ENCODE measurements at places on chromosomes 6 and 20. TPM values are rescaled to one million over a fixed set of nuclear protein-coding genes. Genes with fewer than 3 reads are reported as not detected.

DNA sequence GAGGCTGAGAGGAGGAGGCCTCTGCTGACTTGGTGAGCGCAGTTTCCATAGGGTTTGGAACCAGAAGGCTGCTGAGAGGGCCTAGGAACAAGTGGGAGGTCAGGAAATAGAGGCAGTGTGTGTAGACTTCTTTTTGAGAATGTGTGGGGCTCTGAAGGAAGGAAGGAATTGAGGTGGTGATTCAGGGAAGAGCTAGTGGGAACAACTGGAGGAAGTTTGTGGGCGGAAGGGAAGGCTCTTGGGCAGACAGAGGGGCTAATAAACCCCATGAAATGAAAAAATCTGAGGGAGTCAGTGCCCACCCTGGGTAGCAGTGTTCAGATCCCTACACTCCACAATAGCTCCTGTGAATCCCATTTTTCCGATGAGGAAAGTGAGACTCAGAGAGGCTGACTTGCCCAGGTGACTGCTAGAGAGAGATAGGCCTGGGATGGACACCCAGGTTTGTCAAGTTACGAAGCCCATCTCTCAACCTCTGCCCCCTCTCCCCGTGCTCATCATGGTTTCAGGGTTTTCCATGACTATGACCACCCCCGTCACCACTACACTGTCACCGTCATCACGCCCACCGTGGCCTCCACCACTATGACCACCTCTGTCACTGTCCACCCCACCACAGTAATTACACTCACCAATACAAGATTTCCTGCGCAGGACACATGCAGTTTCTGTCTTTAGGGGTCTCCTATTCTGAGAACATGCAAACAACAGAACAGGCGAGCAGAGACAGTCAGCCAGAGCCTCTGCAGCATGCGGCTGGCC lies 106.4 kb downstream of the MRPL14 start:
- DNase-seq, result no peak

Gene THBD
- total RNA-seq, result 46.9 TPM

Gene FKBP5
- 83.1 TPM for total RNA-seq

DNA sequence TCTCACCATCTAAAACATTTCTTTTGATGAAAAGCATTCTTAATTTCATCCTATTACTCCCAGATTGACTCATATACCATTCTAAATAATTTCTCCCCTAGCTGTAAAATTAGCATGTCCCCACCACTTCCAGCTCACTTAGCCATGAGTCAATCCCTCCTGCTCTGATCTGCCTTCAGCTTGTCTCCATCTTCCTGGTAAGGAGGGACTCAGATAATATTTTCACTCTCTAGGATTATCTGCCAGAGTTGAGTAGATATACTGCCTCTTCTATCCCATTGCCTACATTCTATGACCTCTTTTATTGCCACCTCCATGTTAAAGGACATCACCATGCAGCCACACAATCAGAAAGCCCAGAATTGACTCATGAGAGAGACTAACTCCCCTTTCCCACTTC lies 348.8 kb upstream of the POU3F2 start:
- no peak for DNase-seq

GRCh38 chr6:125882243-125882642 lies 74.3 kb upstream of the HINT3 start:
- no peak for DNase-seq

GRCh38 chr6:16344756-16345155 lies 106.4 kb downstream of the GMPR start:
- no peak for DNase-seq

DNA sequence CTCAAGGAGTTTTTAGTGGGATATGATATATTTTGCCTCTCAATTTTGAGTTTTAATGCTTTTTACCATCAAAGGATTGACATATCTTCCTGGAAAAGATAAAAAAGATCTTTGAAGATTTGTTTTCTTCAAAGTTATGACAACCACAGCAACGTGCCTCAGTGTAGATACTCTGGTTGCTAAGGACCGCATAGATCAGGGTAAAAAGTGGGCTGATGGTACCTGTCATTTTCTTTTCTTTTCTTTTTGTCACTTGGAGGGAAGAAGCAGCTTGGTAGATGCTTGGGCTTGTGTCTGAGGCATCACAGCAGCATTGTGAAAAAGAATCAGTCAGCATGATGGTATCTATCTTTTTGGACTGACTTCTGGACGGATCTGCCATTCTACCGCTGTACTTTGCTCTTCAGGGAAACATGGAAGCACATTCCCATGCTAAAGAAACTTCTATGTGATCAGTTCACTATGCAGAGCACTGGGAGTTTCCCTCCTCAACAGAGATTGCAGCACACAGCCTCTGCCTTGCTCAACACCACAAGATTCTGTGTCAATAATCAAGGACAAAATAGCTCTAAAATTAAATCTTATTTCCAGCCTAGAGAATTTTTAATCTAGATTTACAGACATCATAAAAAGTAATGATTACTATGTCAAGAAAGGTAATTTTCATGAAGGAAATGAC lies 54.8 kb upstream of the SGK1 start:
- peak; percentile 89 for DNase-seq

DNA sequence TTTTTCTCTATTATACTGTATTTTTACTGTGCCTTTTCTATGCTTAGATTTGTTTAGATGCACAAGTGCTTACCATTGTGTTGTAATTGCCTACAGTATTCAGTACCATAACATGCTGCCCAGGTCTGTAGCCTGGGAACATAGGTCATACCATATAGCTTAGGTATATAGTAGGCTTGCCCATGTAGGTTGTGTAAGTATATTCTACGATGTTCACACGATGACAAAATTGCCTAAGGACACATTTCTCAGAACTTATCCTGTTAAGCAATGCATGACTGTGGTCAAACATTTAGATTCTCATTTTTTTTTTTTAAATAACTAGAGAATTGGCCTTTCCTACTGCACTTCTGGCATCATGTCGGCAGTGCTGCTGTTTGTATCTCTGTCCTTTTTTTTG lies 253.7 kb upstream of the SUPT3H start:
- DNase-seq, result no peak

- no peak for DNase-seq
These were observed 114.6 kb downstream of the JPH2 start for GRCh38 chr20:44072384-44072783.

DNA sequence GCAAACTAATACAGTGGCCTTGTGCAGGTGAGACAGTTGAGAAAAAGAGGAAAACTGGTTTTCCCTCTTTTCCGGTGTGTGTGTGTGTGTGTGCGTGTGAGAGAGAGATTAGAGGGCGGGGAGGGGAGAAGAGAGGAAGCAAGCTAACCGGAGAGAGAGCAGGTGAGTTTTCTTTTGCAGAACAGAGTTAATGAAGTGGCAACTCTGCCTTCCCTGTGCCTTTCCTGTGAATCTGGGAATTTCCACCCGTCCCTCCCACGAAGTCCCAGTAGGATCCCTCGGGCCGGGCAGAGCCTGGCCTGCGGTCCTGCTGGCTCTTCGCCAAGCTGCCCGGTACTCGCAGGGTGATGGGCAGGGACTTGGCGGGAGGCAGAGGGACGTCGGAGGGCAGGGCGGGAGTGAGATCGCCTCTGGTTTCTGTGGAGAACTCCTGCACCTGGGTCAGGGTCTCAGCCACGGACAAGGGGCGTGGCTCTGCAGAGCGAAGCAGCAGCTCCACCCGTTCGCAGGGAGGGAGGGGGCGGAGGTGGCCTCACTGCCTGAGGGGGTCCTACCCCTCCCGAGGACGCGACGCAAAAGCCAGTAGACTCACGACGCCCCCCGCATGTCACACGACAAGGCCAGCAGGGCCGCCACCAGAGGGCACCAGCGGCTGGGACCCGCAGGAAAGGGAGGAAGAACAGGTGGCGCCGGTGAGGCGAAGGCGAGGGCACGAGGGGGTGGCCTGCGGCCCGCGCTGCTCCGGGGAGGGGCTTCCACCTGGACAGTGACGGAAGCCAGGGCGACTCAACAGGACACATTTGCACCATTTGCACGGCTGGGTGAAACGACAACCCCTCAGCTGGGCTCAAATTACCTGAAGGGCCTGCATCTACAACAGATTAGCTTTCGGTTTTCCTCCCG lies 51.2 kb upstream of the RNF182 start:
- DNase-seq, result no peak

DNA sequence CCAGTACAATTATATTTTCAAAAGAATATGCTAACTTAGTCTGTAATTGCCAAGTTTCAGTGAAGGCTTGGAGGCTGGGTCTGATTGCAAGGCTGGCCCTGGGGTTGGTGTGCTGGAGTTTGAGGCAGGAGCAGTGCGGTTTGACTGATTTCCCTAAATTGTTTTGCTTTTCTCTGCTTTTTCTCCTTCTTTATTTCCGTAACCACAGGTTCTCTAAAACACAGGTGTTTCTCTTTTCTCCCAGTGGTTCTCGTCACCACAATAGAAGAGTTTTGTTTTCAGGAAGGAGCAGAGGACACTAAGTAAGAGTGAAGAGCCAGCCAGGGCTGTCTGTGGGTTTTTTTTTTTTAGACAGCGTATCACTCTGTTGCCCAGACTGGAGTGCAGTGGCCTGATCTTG lies 8.2 kb upstream of the SNX9 start:
- DNase-seq, result no peak

- DNase-seq, result no peak
These were observed 15.5 kb upstream of the PRDM1 start for GRCh38 chr6:106070636-106071035.

DNA sequence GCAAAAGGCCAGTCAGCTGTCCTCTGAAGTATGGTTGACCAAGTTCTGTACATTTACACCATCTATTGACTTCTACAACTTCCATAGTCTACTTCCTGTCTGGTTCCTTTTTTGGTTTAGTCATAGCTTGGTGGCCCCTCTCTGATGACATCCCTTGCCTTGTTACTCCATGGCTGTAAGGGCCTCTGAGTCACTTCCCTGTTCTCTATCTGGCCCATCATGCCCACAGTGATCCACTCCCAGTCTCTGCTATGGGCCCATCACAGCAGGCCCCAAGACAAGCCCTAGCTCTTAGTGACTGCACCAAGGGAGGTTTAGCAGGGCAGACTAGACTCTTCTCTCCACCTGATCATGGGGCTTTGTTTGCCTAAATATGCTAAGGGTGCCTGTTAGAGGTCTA lies 441.6 kb downstream of the HACE1 start:
- no peak for DNase-seq

DNA sequence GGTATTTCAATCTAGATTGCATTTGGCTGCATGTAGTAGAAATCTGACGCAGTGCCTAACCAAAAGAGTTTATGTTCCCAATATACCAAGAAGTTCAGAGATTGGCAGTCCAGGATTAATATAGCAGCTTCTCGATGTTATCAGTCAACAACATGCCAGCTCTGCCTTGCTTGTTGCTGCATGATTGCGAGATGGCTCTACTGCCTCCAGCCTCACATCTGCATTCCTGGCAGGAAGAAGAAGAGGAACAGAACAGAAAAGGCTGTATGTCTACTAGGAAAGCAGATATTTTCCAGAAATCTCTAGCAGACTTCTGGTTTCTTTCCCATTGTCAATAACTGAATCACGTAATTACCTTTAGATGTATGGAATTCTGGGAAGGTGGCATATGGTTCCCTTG lies 60.8 kb downstream of the SLC35D3 start:
- no peak for DNase-seq

- DNase-seq, result no peak
These were observed 23.6 kb upstream of the TGM6 start for GRCh38 chr20:2357114-2357513.

GRCh38 chr20:50579511-50579910 lies 69.3 kb downstream of the PTPN1 start:
- DNase-seq, result peak; percentile 60

GRCh38 chr20:17493173-17493572 lies 38.0 kb downstream of the BFSP1 start:
- peak; percentile 28 for DNase-seq

Gene NKX2-4
- total RNA-seq, result not detected

- DNase-seq, result no peak
These were observed 26.7 kb upstream of the SRC start for GRCh38 chr20:37319151-37319671.

DNA sequence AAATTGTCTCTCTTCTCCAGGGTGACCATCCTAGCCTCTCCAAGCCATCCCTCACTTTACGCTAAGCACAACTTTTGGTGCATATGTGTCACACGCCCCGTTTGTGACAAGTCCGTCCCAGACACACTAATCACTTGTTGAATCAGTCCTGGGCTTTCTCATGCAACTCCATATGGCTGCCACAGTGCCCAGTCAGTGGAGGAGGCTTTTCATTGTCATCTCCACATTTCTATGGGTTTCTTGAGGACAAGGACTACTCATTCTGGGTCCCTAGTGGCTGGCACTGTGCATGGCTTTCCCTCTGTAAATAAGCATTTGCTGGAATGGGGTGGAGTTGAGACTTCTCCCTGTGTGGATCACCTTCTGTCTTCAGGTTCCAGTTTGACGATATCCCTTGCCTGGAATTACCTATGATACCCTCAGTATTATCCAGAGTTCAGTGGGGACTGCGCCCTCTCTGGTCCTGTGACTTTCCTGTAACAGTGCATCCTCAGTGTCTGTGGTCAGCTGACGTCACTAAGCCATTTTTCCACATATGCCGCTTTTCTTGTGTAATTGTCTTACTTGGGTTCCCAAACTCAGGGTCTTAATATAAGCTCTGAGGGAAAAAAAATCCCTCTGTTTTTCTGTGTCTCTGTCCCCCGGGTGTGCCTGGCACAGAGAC lies 59.8 kb upstream of the MYL9 start:
- DNase-seq, result no peak

DNA sequence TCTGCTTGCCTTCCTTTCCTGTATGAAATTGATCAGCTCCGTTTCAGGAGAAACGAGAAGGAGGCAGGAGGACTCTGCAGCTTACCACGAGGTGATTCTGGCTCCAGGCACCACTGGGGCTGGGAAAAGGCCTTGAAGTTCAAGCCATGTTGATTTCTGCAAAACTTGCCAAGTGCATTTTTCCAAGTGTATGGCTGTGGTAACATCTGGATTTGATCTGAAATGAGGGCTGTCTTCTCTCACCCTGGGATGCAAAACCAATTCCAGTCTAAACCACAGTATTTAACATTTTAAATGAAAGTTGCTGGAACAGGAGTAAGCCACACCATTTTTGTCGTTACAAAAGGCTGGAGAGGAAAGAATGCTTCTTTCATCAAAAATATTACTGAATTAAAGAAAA lies 36.1 kb upstream of the FAM210B start:
- DNase-seq, result no peak

GRCh38 chr20:62772103-62772611 lies 24.1 kb upstream of the MRGBP start:
- no peak for DNase-seq

DNA sequence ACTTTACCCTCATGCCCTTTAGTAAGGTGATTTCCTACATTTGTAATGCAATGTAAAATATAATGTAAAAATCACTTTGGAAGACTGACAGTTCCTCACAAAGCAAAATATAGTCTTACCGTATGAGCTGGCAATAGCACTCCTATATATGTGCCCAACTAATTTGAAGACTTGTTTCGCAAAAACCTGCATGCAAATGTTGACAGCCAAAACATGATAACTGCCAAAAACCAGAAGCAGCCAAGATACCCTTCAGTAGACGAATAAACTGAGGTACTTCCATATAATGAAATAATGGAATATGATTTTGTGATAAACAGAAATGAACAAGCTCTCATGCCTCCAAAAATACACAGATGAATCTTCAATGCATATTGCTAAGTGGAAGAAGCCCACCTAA lies 13.6 kb downstream of the AURKA start:
- DNase-seq, result no peak

Gene VSX1
- total RNA-seq, result not detected

- no peak for DNase-seq
These were observed 372.7 kb upstream of the RGS17 start for GRCh38 chr6:153503810-153504209.

- DNase-seq, result no peak
These were observed 219.6 kb downstream of the CD83 start for GRCh38 chr6:14337152-14337551.

Gene MMS22L
- total RNA-seq, result 9.2 TPM

- DNase-seq, result peak; percentile 68
These were observed 79.1 kb downstream of the TMEM242 start for GRCh38 chr6:157244175-157244574.
